ENCODE measurements at places on chromosomes 2 and 18. TPM values are rescaled to one million over a fixed set of nuclear protein-coding genes. Genes with fewer than 3 reads are reported as not detected.
A peak's percentile ranks its signal among the peaks of the same experiment; 100 is the strongest.

- no peak for DNase-seq
These were observed 66.7 kb upstream of the SH3BP4 start for GRCh38 chr2:234885118-234885517.

Gene ELOA2
- total RNA-seq = not detected

- DNase-seq = no peak
These were observed 1.6 kb downstream of the SCTR start for GRCh38 chr2:119522671-119523070.

DNA sequence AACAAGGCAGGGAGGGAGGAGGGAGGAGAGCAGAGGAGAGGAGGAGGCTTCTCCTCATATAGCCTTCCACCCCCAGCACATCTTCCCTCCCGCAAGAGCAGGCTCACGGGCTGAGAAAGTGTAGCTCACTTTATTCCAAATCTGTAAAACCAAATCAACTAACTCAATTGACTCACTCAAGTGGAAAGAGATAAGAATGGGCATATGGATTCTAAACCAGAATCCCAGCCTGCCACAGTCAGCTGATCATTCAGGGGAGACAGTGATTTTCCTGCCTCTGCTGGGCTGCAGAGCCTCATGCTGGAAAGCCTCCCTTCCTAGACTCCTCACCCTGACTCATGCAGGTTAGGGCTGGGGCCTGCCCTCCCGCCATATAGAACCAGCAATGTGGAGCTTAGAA, 4.2 kb upstream of the TWSG1 start:
- no peak for DNase-seq

DNA sequence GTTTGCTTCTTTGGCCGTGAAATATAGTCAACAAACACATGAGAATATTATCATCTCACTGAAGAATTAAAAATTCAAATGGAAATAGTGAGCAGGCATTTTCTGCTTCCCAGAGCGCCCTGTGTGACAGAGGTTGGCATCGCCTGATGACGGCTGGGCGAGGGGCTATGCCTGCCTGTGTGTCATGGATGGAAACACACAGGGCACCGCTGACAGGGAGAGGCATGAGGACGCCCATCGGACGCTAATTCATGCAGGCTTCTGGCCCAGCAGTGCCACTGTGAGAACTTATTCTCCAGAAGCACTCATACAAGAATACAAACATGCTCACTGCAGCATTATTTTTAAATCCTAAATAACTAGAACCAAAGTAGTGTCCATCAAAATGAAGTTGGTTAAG, 61.4 kb upstream of the OTOS start:
- DNase-seq = no peak

DNA sequence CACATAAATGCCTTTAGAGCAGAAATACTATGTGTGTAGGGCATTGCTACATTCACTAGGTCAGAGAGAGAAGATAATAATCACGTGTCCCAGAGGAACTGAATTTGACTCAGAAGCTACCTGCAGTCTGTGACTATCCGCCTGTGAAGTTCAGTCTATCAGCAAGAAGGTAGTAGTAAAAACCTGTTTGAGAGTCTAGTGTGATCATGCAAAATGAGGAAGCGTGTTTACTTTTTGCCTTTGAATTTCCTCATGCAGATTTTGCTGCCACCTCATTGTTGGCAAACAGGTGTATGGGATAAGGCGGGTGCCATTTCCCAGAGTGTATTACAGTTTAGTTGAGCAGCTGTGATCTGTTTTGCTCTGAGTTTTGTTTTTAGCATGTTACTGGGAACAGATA, 403.9 kb upstream of the FANCL start:
- DNase-seq = no peak

DNA sequence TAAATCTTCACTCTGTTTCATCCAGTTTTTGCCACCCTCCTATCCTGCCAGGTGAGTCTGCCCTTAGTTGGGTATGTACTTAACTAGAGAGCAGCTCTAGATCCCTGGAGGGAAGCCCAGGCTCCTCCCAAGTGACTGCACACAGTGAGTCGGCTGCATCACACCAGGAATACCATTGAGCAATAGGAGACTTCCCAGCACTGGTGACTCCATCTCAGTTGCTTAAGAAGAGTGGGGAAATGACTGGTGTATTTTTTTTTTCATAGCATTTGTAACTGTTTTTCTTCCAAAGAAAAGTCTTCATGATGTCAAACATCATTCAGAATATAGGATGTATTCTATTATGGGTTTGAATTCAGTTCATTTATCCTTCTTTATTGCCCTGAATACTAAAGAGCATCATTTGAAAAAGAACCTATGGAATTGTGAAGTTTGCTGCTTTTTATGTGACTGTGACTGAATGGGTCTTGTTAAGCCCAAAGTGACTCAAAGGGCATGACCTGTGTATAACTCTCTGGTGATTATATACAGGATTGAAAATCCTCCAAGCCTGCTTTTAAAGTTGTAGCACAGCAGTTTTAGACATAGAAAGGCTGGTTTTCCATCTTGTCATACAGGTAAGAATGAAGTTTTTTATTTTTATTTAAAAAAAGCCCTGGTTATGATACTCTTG, 84.3 kb downstream of the MAP3K20 start:
- no peak for DNase-seq

- DNase-seq = peak; percentile 59
These were observed 373 bp downstream of the EIPR1 start for GRCh38 chr2:3377279-3377611.

DNA sequence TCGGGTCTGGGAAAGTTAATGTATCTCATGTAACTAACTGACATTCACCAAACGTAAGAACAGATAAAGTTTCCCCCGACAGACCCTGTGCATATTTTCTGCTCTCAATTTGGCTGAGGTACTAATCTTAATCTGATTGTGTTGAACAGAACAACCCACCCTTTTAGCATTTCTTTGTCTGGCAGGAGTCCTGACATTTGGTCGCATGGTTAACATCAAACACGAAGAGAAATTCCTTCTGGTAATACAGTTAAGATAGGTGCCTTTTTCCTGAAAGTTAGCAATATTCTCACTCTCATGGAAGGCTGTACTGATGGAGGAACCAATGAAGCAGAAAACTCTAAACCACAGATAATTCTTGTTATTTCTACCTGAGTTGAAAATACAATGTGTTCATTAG, 520.8 kb downstream of the PARD3B start:
- no peak for DNase-seq

- no peak for DNase-seq
These were observed 46.2 kb downstream of the TWSG1 start for GRCh38 chr18:9380621-9381395.

DNA sequence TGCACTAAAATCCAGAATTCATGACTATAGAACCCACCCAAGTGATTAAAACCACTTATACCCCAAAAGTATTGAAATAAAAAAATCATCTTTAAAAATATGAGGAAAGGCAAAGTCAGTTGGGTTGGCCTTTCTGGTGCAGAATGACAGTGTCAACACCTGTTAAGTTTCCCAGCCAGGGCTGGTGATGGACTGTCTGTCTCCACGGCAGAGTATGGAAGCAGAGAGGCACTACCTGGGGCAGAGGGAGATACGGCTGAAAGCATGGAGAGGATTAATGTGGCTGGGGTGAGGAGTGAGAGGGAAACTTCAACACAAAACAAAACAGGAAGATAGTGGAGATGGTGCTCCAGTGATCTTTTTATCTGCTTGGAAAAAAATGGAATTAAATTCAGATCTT, 215.8 kb downstream of the FAM210A start:
- DNase-seq = no peak

DNA sequence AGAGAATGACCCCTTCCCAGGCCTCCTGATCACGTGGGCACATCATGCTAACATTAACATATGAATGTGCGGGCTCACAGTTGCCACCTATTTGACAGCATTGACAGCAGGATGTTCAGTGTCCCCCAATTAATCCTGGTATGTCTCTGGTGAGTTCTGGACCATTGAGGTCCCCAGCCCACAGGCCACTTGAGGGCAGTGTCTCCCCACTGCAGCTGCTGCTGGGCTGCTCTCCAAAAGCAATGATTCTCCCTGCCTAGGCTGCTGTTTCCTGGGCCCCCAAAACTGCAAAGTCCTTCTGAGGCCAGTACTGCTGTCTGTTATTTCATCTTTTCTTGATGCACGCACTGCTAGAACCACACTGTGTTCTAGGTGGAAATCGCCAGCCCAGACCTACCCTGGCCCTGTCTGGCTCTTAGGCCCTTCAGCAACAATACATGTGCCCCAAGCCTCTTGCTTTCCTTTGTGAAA, 52.7 kb upstream of the MAPK4 start:
- no peak for DNase-seq

GRCh38 chr2:126887506-126887905, 11.2 kb upstream of the TEX51 start:
- no peak for DNase-seq

Gene C2orf81
- total RNA-seq = 1.2 TPM

DNA sequence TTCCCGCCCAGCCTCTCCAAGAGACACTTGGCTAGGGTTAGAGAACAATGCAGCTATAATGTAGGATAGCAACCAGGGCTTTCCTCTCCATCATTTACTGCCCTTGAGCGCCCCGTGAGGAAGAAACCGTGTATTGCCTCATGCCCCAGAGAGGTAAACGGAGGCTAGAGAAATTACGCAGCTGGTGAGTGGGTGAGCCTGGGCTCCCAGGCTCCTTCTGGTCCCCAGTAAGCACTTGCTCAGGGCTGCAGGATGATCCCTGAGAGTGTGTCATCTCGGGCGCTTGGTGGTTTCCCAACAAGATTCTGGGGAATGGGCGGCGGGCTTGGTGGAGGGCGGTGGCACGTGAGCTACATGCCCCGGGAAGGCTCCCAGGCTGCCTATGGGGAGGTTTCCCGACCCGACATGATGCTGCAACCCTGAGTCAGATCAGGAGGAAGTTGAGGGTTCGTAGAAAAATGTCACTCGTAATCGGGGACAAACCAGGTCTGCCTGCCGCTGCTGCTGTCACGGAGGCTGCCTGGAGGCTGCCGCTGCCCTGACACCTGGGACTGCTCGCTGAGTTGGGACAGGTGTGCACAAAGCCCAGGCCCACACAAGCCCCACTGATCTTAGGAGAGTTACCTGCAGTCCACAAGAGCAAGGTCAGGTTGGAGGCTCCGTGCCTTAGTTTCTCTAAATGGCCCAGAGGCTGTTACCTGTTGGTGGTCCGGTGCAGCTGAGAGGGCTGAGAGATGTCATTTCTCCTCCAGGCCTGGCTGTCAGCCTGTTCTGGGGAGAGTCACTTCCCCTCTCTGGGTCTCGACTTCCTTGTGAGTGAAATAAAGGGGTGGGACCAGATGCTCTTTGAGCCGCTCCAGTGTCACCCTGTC, at the start of gene GPR55:
TSS of gene GPR55 (minus strand) at position 773 of the 872 bp plus-strand sequence. CDS start 14,280 bp downstream, outside the sequence.
- DNase-seq = peak; percentile 68

GRCh38 chr2:45494275-45494977, 116.6 kb downstream of the SRBD1 start:
- DNase-seq = no peak

Gene SIX3
- total RNA-seq = 0.13 TPM

DNA sequence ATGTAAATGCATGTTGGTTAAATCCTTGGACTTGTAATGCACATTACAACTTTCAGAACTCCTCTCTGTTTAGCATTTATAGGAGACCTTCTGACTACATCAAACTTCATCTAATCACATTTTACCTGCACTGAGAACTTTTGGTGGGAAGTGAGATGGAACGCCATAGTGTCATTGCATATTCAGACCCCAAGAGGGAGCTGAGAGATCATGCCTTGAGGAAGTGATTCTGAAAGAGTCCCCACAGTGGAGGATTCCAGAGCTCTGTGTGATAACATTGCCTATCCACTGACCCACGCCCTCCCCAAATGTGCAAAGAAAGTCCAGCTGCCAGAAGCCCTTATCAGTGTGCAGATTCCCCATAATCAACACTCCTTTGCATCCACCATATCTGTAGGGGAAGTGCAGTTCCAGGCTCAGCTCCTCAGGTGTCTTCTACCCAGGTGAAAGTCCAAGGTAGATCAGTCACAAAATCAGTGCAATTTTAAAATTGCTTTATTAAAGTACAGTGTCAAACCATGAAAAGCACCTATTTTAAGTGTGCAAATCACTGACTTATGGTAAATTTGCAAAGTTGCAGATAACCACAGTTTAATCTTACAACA, 212.4 kb downstream of the RPIA start:
- DNase-seq = peak; percentile 17

GRCh38 chr2:1891971-1892486, 147.7 kb upstream of the PXDN start:
- no peak for DNase-seq

Gene DNAJC5G
- not detected for total RNA-seq

DNA sequence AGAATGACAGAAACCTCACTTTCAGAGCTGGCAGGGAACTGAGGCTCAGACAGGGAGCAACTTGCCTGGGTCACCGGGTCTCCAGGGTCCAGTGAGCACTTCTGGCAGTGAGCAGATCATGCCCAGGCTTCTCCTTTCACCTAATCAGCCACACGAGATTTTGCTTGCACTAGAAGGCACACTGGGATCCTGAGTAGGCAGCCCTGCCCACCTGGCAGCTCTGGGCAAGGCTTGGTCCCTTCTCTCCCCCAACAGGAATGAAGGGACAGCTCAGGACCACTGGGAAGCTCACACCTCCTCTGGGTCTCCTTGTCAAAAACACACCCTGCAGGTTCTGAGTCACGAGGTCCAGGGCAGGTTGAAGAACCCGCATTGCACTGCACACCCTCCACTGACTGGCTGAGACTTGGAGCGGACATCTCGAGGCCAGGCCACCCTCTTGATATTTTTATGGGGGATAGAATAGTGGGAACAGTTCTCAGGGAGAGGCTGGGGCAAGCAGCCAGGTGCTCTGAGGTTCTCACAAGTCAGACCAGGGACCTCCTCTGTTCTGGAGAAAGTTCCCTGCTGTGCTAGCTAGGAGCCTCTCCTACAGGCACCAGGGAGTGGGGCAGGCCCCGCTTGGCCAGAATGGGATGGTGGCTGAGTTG, 5.7 kb downstream of the MAL start:
- DNase-seq = no peak

DNA sequence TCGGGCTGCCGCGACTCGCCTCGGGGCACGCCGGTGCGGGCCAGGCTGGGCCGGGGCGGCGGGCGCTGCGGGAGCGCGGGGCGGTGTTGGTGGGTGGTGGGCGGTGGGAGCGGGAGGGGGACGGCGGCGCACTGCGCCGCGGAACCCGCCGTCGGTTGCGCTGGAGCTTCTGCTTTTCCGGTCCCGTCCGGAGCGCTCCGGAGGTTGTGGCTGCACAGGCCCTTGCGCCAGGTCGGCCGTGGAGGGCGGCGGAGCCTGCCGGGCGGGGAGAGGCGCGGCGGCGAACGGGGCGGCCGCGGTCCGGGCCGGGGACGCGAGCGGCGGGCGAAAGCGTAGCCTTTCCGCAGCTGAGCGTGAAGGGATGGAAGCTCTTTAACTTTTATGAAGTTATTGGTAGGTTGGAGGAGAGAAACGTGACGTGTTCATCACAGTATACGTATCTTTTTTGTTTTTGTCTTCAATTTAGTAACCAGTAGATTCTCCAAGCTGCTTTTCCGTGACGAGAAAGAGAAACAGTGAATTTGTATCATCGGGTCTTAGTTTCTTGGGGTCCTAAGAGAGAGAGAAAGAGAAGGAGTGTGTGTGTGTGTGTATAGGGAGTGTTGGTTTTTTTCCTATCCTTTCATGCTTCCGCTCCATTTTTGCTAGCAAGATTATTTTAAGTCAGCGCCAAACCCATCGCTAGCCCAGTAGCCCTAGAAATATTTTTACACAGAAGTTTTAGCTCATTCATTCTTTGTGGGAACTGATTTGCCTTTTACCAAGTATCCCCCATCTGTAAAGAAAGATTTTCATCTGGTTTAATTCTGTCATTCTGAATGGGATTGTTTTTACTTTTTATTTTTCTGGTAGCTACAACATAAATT, 535 bp downstream of the ATG4B start:
- DNase-seq = peak; percentile 43

Data from activated CD4-positive, alpha-beta memory T cell treated with anti-CD3 and anti-CD28 coated beads, Interleukin-2, amount 10 ng/mL, durations not matched to agents 7 days and 5 days (primary cell).